ENCODE measurements at places on chromosomes 5 and 9.

DNA sequence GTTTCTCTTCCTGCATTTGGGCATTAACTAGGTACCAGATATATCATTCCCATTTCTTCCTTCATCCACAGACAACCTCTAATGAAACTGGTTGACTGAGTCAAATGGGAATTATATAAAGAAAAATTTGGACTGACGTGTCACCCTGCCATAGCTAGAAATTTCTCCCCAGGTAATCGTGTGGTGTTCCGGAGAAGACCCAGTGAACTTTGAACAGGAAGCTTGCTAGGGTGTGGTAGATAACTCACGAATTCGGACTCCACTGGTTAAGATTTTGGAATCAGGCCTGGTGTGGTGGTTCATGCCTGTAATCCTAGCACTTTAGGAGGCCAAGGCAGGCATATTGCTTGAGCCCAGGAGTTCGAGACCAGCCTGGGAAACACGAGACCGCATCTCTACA is 114.3 kb upstream of the OTULINL start:
- no peak for DNase-seq

GRCh38 chr9:71681708-71682272 is 86.5 kb downstream of the CEMIP2 start:
- no peak for DNase-seq

GRCh38 chr5:134188092-134188491 is 11.3 kb upstream of the SKP1 start:
- no peak for DNase-seq

DNA sequence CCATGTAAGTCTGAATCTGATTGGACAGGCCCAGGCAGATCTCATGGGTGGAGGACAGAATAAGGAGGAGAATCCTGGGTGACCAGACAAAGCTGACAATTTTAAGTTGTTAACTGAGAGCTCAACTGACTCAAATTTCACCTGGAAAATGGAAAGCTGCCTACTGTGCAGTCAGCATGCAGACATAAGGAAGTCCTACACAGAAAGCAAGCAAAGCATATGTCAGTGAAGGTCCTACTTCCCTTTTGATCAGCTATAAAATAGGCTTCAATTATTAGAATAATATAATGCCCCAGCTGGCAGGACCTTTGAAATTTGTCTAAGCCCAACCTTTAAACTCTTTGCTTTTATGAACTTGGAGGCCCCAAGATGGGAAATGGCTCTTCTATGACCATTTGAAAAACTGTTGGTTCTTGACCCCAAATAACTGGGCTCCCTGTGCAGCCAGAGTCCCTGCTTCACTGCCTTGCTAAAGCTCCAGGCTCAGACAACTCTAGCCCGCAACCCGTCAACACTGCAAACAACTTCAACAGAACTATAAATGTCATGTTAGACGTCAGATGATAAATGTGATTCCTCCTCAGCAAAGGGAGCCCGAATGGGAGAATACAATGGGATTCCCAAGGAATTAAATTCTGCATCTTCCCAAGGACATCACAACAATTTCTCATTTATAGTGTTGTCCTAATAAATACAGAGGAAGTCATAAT is 118.9 kb upstream of the ADRA1B start:
- no peak for DNase-seq

DNA sequence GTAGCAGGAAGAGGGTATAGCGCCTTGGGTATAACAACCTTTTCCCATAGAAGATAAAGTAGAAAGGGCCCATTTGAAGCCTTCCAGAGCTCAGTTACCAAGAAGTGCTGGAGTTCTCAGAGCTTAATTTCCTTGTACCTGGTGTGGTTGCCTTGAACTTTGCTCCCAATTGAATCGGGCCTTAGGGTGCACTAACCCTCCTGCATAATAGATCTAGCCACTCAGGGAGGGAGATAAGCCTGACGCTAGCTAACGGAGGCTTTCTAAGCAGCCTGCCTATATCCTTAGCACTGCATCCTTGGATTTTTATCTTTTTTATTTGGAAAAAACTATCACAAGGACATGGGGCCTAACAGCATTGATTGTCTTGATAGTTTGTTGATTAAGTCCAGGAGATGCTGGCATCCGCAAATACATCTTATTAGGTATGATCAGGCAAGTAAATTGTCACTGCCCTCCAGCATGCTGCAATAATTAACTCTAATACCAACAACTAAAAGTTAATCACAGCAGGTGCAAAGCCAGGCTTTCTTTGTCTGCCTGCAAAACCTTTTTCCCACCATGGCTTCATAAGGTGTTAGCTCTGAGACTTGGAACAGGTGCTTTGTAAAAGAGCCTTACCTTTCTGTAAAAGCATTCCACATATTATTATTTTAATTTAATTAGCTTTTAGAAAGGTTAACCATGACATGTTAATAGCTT is 199.4 kb downstream of the SREK1 start:
- DNase-seq: no peak

DNA sequence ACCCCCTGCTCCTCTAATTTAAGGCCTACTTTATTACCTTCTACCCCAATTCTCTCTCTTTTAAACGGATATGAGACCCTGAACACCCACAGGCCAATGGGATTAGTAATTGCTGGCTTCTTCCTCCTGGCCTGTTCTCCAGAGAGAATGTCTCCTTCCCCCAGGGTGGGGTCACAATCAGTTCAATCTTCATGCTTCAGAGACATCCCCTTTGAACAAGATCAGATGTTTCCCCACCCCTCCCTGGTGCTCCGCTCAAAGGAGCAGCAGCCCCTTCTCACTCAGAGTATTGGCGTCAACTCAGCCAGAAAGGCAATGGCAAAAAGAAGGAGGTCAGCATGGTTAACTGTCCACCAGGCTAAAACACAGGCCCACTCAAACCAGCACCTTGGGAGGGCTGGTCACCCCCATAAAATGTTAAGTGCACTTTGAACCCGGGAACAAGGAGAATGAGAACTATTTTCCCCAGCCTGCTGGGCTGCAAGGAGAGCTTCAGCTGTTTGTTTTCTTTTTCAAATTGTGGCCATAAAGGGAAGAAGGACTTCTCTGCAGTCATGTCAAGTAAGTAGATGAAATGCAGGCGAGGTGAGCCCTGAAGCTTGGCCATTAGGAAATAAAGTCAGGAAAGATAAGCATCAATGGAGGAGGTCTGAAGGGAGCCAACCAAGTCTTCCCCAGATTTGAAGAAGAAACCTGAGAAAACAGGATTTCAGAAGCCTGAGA is 20.1 kb downstream of the LHFPL2 start:
- no peak for DNase-seq

- no peak for DNase-seq
Measured at GRCh38 chr5:170067152-170067551, 38.5 kb upstream of the FOXI1 start.

- peak; percentile 56 for DNase-seq
Measured at GRCh38 chr9:131045300-131046092, 36.5 kb downstream of the LAMC3 start.

DNA sequence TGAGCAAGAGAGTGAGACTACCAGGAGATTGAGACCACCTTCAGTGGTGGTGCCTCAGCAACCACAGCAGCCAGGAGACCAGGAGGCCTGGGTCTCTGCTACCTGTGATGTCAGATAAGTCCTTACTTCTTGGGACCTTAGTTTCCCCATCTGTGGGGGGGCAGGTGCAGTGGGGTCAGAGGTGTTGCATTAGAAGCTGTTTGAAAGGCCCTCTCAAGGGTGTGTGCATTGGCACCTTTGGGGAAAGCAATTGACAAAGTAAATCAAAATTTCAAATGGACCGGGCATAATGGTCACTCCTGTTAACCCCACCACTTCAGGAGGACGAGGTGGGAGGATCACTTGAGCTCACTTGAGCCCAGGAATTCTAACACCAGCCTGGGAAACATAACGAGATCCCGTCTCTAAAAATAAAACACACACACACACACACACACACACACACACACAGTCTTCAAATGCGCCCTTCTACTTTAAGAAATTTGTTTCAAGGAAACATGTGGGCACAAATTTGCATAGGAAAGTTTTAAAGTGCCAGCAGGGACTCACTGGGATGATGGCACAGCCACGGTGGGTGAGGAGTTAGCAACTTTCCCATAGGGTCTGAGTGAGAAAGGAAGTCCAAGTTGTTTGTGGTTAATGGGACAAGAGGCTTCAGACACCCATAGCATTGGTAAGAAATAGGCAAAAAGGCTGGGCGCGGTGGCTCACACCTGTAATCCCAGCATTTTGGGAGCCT is 1.3 kb upstream of the AK1 start:
- no peak for DNase-seq

- no peak for DNase-seq
Measured at GRCh38 chr5:34699155-34700077, 43.3 kb downstream of the RAI14 start.

- DNase-seq: no peak
Measured at GRCh38 chr9:94802251-94802650, 75.8 kb downstream of the AOPEP start.

GRCh38 chr9:114588651-114589526 is 1.3 kb downstream of the ATP6V1G1 start:
- no peak for DNase-seq

- no peak for DNase-seq
Measured at GRCh38 chr5:149453618-149454415, 74.7 kb upstream of the IL17B start.

GRCh38 chr9:99259231-99259918 is 37.3 kb downstream of the SEC61B start:
- peak; percentile 68 for DNase-seq

DNA sequence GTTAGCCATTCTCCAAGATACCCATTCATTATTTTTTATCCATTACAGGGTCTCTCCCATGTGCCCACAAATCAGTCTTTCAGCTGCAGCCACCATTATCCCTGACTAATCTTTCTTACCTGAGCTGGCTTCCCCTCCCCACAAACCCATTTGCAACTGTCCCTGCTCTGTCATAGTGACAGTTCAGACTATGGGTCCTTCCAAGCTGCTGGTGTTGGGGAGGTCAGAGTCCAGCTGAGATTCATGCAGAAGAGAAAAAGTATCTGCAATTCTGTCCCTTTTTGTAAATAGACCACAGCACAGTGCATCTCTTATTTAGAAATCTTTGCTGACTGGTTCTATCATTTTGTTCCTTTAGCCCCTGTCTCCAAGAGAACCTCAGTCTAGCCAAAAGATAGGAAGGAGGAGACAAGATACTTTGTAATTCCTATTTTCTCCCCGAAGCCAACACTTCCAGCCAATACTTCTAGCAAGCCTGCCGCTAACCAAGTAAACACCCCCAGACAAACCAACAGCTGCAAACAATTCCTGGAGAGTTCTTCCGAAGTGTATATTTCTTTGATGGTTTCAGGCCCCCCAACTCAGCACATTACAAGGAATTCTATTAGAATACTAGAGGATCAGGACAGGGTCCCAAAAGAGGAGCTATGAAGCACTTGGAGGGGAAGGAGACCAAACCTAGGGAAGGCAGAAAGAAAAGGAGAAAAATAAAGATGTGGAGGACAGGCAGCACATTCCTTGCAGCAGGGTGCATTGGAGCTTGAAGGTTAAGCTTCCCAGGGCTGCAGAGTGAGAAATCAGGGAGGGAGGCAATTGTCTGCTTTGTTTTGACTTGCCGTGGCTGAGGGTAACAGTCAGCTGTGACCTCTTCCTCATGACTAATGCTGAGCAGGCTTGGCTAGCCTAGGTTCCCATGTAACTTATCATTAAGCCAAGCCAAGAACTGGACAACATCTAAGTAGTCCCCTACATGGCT is 148.5 kb downstream of the SGCD start:
- DNase-seq: no peak

DNA sequence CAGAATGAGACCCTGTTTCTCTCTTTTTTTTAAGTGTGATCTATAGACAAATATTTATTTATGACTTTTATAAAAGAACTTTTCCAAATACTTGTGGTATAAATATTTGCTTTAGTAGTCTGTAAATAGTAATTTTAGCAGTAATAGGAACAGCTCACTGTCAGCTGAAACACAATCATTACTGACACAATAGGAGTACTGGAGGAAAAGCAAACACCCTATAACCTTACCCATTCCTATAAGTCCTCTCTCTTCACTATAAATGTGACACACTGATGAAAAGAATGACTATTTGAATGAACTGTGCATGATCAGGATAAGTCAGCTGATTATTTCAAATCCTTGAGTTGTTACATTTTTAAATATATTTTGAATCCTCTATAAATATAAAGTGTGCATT is 72.4 kb downstream of the CDH12 start:
- DNase-seq: no peak

- peak; percentile 49 for DNase-seq
Measured at GRCh38 chr9:73023025-73023541, 70.2 kb upstream of the ALDH1A1 start.

- DNase-seq: no peak
Measured at GRCh38 chr9:85746309-85746708, 4.6 kb upstream of the AGTPBP1 start.

DNA sequence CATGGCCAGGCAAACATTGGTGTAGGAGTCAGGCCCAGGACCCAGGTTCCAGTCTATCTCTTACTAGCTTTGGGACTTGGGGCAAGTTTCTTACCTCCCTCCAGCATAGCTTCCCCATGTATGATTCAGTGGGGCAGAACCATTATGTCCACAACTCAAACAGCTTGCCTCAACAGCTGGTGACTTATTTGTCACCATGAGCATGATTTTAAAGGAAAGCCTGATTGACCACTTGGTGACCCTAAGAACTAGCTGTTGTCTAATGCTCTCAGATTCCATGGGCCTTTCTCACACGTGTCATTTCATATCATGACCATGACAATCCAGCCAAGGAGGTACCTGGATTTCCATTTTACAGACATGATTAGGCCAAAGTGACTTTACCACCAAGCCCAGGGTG is 126.4 kb downstream of the TTLL11 start:
- DNase-seq: no peak

GRCh38 chr5:14172149-14172795 is 29.1 kb downstream of the TRIO start:
- no peak for DNase-seq

GRCh38 chr5:116681334-116682013 is 106.9 kb upstream of the SEMA6A start:
- no peak for DNase-seq

All from activated CD8-positive, alpha-beta T cell treated with anti-CD3 and anti-CD28 coated beads for 36 hours (primary cell).